ENCODE measurements at places on chromosomes 11 and 22. TPM values are rescaled to one million over a fixed set of nuclear protein-coding genes. Genes with fewer than 3 reads are reported as not detected.
A peak's percentile ranks its signal among the peaks of the same experiment; 100 is the strongest.

GALNT18 gene
- 0.44 TPM for total RNA-seq

RASL10A gene
- 2.1 TPM for total RNA-seq

TREH gene
- total RNA-seq: 0.05 TPM

DMC1 gene
- total RNA-seq: not detected

HOATZ gene
- not detected for total RNA-seq

- DNase-seq: peak; percentile 89
Measured at GRCh38 chr22:50293441-50294318, 13.8 kb downstream of the PLXNB2 start.

DNA sequence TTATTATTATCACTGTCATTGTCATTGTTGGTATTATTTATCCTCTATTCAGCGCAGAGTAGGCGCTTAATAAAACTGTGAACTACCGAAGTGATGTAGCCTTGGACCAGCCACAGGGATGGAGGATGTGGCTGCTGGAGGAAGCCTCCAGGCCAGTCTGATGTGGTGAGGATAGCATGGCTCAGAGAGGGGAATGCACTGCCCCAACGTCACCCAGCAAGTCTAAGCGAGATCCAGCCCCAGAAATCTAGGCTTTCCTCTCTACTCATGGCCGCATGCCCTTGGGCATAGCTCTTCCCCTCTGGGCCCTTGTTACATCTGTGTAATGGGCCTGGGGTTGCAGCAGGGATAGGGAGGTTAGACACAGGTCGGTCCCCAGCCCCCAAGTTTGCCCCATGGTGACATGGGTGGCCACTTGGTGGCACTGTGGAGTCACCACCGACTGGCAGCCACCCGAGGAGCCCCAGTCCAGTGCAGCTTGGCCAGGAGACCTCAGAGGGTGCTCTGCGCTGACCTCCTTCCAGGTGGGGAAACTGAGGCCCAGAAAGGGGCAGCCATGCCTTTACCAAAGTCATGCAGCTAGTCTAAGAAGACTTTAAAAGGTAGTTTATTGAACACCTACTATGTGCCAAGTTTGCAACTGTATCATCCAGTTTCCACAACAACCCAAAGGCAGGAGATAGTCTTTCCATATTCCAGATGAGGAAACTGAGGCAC, 395.7 kb downstream of the MN1 start:
- peak; percentile 32 for DNase-seq

DNA sequence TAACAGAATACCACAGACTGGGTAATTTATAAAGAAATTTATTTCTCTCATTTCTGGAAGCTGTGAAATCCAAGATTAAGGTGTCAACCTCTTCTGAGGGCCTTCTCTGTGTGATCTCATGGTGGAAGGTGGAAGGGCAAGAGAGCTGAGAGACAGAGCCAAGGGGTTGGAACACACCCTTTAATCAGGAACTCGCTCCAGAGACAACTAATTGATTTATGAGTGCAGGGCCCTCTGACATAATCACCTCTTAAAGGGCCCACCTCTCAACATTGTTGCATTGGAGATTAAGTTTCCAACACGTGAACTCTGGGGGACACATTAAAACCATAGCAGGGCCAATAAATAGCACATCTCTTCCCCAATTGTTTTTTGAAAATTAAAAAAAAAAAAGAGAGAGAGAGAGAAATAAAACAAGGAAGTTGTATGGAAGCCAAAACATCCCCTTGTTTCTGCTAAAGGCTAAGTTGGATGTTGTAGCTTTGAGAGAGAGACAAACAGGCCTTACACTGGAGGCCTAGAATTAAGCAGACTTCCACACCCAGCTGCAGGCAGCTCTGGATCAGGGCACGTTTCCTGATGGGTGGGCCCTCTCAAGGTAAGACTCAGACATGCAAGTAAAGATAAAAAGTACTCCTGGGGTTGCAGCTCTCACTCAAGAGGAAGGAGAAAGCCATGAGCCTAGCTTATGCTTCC, 64.1 kb upstream of the BIRC3 start:
- peak; percentile 37 for DNase-seq

- DNase-seq: peak; percentile 51
Measured at GRCh38 chr11:64306876-64307622, 1.7 kb downstream of the ESRRA start.

GRCh38 chr11:35373284-35373933, 45.9 kb downstream of the SLC1A2 start:
- DNase-seq: peak; percentile 87

DNA sequence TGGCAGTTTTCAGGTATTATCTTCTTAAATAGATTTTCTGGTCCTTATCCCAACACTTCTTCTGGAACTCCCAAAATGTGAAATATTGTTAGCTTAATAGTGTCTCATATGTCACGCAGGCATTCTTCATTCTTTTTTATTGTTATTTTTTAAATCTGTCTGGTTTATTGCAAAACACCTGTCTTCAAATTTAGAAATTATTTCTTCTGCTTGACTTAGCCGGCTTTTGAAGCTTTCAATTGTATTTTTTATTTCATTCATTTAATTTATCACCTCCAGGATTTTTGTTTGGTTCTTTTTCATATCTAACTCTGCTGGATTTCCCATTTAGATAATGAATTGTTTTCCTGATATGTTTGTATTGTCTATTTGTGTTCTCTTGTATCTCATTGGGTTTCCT, 49.9 kb downstream of the KCNQ1OT1 start:
- DNase-seq: no peak

DNA sequence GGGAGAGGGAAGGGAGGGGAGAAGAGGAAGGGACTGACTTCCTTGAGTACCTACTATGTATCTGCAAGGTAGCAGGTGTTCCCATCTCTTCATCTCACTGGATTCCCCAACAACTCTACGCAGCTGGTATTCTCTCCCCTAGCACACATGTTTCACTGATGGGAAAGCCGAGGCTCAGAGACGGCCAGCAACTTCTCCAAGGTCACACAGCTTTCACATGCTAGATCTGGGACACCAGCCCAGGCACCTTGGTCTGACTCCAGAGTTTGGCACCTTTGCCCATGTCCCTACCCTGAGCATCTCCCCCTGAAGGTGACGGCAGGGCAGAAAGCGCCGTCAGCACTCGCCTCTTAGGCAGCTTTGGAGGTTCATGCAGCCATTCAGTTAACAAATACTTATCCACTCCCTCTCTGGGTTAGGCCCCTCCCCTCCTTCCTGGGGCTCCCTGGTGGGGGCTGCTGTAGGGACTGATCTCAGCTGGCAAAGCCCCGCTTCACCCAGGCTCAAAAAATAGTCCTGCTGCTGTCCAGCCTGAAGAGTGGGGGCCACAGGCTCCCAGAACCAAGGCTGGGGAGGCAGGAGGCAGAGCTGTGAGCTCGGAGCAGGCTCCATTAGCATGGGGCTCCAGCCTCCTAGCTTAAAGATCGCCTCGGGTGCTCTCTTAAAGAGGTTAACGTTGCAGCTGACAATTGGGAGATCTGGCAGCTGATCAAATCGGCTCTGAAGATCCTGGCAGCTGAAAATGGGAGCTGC, 79.4 kb downstream of the IGLL1 start:
- no peak for DNase-seq

GRCh38 chr11:44698252-44698912, 28.4 kb upstream of the TSPAN18 start:
- DNase-seq: no peak

DNA sequence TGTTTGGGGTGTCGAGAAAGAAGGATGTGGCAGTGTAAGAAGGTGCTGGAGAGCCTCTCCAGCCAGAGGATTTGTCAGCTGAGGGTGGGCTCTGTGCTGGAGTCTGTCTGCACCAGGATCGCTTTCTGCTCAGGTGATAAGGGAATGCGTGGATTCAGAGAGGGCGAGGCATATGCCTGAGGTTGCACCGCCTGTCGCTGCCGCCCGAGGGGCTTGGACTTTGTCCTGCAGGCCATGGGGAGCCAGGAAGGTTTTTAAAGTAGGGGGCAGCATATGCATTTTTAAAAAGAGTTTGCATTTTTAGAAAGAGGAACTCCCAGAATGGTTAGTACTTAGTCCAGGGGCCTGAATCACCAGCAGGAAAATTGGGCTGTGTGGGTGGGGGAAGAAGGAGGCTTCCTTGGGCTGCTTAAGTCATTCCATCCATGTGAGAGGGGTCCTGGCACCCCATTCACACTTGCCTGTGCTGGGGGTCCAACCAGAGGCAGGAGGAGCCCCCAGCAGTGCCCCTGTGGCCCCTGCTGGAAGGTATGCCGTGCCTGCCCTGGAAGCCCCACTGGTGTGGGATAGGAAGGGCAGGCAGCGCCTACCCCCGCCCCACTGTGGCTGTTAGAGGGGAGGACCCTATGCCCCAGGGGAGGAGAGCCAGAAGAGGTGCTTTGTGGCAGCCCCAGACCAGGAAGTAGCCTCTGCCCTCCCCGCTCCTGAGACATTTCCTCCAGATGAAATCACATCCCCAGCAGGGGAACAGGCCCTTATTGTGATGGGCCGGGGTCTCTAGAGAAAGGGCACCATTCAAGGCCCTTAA, 35.8 kb upstream of the MYRF start:
- DNase-seq: no peak

- DNase-seq: no peak
Measured at GRCh38 chr11:794013-794765, 3.9 kb downstream of the SLC25A22 start.
